Pons (tissue), 1 donor: ENCODE measurements at places on chromosomes 2 and 18.

DNA sequence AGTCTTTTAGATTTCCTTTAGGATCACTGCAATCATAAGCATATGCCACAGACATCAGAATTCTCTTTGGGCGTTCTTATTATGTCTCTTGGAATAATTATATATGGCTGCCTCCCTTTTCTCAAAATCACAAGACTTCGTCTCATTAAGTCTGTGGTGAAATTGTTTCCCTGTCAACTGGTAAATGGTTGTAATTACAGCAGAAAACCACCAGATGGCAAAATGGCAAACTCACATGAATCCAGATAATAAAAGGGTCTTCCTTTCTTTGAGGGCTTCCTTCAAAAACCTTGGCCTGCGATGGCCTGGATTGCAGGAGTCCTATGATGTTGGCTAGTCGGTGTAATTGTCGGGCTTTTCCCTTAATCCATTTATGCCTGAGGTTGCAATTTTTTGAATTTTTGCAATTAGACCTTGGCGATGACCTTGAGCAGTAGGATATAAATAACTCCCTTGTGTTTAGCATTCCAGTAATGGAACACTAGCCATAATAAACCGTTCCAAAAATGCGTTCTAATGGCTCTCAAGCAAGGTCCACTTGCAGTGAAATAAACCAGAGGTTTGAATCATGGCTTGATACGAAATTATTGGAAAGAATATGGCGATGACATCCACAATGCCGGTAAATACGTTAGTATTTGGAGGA lies 656.4 kb downstream of the MBD2 start:
- peak; percentile 60 for DNase-seq

DNA sequence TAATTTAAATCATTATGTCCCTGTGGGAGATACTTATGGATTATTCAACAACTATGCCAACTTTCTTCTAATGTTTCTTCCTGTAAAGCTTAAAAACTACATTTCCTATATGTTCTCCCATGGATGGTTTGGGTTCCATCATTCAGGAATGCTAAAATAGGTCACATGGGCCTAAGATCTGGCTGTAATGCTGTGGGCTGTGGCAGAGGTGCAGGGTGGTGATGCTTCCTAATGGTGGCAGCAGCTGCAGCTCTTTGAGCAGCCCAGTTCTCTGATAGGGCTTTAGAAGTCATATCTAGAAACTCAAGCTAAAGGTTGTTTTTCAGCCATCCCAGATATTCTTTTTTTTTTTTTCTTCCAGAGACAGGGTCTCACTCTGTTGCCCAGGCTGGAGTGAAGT lies 266.1 kb downstream of the ZNF385B start:
- DNase-seq, result no peak

DNA sequence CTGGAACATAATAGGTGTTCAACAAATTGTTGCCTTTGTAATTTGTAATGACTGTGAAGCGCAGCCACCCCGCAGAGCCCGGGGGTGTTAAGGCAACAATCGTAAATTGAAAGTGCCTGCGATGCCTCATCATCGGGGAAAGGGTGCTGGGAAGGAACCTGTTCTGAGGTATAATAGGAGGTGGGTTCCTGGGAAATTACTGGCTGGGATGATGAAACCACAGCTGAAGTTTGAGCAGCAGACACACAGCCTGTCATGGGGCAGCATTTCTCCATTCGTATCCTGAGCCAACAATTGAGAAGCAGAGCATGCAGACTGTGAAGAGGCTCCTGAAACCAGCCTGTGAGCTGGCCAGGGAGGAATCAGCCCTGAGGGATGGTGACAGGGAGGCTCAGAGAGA lies 404.0 kb upstream of the MYT1L start:
- no peak for DNase-seq

- no peak for DNase-seq
These were observed 189.8 kb downstream of the TMEM18 start for GRCh38 chr2:487186-488079.

DNA sequence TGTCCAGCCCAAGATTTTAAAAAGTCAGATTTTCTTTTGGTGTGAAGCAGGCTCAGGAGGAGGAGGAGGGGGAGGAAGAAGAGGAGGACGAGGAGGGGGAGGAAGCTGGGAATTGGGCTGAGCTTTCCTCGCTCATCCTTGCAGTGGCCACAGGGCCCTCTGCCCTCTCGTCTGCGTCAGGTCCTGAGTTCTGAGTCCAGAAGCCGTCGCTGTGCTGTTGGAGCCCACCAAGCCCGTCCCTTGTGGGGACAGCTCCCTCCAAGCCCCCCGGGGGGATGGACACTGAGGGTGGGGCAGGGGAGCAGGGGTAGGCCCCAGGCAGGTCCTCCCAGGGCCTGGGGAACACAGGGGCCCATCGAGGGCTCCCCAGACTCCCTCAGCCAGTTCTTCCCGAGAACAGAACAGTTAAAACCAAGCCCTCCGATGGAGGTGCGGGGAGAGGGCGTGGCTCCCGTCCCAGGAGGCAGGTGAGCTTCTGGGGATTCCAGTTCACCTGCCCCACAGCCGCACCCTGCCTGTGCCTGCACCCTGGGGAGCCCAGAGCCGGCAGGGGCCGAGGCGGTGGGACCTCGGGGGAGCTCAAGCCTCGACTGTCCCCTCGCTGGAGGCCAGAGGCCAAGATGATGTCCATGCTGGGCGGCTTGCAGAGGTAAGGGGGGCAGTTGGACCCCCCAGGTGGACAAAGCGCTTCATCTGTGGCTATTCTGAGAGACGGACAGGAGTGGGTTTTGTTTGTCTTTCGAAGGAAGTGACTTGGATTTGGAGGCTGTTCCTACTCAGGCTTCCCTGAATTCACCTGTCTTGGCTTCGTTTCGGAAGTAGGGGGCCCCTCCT lies at the start of gene GAL3ST2:
GAL3ST2 (plus strand) TSS at position 487 of the 834 bp plus-strand sequence; CDS start at position 621, 134 bp downstream.
- no peak for DNase-seq

GRCh38 chr2:127228102-127228501 lies 8.0 kb upstream of the CYP27C1 start:
- no peak for DNase-seq

- no peak for DNase-seq
These were observed 350.9 kb downstream of the NUP35 start for GRCh38 chr2:183474912-183475695.
